Activated naive CD4-positive, alpha-beta T cell treated with Interleukin-2 at 50 U/mL for 16 hours (primary cell): ENCODE measurements at places on chromosomes 3 and 15.
A peak's percentile ranks its signal among the peaks of the same experiment; 100 is the strongest.

DNA sequence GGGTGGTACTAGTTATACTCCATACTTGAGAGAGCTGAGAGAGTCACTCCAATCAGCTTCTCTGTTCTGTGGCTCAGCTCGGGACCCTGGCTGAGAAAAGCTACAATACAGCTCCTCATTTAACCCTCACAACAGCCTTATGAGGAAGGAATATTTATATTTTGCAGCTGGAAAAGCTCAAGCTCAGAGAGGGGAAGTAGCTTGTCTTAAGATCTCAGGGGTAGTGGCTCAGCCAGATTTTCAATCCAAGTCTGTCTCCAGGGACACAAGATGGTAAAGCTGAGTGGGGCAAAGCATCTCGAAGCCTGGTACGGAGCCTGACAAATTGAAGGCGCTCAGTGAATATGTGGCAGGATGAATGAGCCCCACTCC, 14.8 kb downstream of the SCAMP2 start:
- DNase-seq = no peak

DNA sequence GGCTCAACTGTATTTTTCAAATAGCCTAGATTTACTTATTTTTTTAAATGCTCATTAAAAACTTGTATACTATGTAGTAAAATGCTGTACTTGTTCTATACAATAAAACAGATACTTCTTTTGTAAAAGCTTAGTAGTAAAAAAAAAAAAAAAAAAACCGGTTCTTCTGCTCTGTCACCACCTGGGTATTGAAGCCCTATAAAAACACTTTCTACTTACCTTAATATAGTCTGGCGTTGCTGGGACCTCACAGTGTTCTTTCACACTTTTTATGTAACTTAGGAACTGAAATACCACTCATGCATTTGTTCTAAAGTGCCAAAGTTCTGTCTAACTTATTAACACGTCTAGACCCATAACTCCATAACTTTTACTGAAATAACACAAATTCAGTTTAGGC, 61.4 kb downstream of the TASOR start:
- no peak for DNase-seq

- no peak for DNase-seq
Measured at GRCh38 chr3:55543181-55543614, 56.1 kb upstream of the WNT5A start.

DNA sequence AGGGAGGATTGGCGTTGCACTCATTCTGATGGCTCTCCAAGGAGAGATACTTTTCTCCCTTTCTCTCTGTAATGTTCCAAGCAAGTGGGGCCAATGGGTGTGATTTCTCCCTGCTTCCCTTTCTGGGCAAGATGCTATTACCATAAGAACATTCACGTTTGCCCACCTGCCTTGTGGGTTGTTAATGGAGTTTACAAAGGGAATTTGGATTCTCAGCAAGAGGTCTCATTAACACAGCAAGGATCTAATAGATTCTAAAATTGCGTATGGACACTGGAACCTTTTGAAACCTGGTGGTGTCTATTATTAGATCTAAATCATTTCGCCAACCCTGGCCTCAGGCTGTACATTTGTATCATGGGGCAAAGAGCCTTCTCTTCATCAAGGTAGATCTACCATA, 74.1 kb downstream of the SLCO3A1 start:
- DNase-seq = no peak

GRCh38 chr3:62956411-62956810, 81.2 kb upstream of the CADPS start:
- no peak for DNase-seq

DNA sequence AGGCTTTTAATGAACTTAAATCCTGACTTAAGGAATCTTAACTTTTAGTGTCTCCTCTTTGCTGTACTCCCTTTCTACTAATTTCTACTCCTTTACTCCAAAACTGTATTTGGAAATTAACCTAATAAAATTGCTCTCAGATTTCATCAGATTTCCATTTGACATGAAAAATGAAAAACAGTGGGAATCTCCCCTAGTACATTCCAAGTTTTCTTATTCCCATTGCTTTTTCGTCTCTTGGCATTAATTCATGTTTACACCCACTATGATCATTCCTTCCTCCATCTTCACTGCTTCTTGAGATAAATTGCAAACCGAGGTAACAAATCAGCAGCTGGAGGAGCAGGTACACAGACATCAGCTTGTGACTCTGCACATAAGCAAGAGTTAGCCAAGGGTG, 208.7 kb downstream of the VGLL3 start:
- DNase-seq = no peak

GRCh38 chr3:195170496-195170895, 100.5 kb downstream of the XXYLT1 start:
- no peak for DNase-seq

DNA sequence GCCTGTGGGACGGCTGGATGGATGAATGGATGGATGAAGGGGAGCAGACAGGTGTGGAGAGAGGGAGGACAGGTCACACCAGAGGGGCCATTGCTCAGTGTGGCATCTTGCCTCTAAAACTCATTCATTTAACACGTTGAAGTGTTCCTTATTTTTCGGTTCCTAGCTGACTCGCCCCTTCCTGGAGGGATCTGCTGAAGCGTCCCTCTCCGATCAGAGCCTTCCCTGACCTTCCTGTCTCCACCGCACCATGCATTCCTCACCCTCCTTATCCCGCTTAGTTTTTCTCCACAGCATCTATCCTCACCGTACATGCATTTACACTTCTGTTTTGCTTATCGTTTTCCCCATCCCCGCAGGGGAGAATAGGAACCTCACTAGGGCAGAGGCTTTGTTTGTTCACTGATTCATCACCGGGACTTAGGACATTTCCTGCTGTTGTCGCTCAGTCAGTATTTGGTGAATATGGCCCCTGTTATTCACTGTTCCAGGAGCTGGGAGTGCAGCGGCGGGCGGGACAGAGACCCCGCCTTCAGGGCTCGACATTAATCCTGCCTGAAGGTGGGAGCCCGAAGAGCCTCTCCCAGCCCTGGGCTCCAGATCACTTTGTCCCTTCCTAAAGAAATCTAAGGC, 32.0 kb downstream of the FOXL2 start:
- no peak for DNase-seq

GRCh38 chr3:134601539-134602439, 49.0 kb downstream of the KY start:
- DNase-seq = no peak

GRCh38 chr15:75532413-75533250, 46.5 kb downstream of the PTPN9 start:
- no peak for DNase-seq

DNA sequence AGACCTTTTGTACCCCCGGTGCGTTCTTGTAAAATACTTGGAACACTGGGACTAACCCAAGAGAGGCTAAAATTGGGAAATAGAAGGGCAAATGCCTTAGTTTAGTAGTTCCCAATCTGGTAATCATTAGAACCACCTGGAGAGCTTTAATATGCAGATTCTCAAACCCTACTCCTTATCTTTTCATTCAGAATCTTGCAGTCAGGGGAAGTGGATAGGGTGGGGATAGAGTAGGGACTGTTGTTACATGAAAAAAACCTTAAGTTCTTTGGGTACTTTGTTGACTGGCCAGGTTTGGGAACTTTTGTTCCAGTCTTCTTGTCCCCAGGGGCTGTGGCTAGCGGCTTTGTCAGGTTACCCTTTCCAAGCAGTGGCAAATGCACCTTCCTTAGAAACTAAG, 15.9 kb downstream of the MAPKBP1 start:
- no peak for DNase-seq

- peak; percentile 53 for DNase-seq
Measured at GRCh38 chr3:195129644-195130492, 141.1 kb downstream of the XXYLT1 start.

DNA sequence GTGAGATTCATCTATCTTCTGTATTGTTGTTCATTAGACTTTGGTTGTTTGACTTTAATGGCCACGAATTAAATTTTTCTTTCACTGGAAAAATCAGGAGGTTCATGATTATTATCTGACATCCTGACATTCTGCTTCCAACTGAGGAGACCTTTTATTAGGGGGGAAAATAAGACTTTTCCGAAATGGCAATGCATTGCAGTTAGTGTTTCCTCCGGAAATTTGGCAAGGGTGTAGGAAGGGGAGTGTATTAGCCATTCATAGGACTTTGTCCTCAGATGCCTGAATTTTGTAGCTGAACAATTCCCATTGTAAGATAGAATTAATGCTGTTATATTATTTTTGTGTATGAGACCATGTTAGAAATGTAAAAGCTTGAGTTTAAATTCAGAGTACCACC, 450.6 kb upstream of the TGFBR2 start:
- no peak for DNase-seq

DNA sequence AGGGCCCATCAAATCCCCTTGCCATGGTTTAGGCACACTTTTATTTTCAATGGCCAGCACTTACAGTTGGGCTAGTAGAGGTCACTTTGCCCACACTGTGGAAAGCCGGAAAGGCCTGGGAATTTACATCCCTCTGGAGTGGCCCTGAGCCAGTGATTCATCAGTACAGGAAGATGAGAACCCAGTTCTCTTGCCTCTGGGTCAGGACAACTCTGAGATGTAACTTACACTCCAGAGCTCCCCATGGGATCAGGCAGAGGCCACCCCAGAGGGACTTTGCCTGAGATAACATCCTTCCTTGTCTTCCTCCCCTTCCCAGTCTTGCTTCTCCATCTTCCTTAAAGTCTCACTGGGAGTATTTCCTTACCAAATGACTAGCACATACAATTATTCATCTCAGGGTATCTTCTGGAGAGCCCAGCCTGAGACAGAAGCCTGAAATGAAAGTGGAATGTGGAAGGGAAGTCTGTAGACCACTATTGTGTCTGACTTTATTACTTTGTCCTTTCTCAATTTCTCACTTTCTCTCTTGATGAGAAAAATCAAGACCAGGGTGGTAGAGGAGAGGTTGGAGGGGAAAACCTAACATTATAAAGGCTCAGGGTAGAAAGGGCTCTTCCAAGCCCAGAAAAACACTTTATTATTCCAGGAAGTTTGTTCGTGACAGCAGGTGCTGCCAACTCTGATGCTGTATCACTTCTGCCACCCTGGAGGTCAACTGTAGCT, 220.8 kb downstream of the ZNF621 start:
- no peak for DNase-seq

- no peak for DNase-seq
Measured at GRCh38 chr3:131728898-131729642, 226.3 kb upstream of the MRPL3 start.
